CD4-positive, alpha-beta T cell (primary cell): ENCODE measurements at places on chromosomes 5 and 9.

DNA sequence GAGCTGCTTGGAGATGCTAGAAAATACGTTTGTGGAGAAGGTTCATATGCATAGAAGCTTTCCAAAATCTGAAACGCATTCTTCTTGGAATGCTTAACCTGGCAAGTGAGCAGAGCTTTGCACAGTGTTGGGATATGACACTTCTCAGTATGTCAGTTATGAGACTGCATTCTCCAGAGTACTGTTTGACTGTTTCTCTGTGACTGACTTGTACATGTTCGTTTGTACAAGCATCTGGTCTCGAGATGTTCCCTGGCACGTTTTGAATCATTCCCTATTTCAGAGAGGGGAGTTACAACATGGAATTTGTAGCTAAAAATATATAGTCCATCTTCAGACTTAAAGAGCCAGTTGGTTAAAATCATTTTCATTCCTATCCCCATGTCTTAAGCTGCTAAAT, 272.4 kb downstream of the ARRDC3 start:
- no peak for DNase-seq

DNA sequence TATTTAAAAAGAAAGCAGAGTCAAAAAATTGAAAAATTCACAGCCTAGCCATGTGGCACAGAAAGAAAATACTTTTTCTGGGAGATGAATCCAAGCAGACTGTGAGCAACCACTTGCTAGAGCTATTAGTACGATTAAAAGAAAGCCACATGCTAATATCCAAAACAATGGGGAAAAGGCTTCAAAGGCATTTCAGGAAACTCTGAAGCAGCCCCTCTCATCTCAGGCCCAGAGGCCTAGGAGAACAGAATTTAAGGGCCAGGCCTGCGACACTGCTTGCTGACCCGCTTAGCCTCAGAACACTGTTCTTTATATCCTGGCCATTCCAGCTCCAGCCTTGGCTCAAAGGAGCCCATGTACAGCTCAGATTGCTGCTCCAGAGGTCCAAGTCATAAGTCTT, 1257.0 kb upstream of the CDH18 start:
- no peak for DNase-seq

GRCh38 chr5:178778919-178779318, 48.5 kb upstream of the ZNF354A start:
- no peak for DNase-seq

- DNase-seq = no peak
These were observed 2.9 kb downstream of the TCERG1 start for GRCh38 chr5:146450002-146450401.

DNA sequence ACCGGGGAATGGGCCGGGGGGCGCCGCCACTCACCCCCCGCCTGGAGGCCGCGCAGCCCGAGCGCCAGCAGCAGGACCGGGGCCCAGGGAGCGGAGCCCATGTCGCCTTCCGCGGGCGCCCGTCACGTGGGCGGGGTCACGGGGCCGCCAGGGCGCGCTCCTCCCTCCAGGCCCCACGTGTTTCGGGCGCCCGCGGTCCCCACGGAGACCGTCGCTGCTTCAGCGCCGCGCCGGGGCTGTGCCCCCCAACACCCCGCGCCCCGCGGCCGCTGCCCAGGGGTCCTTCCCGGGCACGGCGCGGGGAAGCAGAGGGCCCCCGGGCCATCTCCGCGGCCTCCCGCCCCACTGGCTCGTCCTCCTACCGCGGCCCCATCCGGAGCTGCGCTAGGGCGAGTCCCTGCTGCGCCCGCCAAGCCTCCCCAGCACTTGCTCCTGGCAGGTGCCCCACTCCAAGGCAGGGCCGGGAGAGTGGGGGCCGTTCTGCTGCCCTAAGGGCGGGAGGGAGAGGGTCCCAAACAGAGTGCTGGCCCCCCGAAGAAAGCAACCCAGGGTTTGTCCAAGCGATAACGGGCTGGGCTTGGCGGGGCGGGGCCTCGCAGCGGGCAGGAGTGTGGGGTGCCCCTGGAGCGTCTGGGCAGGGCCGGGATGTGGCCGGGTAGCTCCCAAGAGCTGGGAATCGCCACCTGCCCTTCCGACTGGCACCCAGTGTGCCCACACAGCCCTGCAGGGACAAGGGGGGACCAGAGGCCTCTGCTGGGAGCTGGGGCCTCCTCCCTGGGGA, at the start of gene DPP7:
Gene DPP7, minus strand, starts transcription at position 121 of the 781 bp plus-strand sequence. Its CDS starts 20 bp downstream, at position 101.
- DNase-seq = peak; percentile 90

DNA sequence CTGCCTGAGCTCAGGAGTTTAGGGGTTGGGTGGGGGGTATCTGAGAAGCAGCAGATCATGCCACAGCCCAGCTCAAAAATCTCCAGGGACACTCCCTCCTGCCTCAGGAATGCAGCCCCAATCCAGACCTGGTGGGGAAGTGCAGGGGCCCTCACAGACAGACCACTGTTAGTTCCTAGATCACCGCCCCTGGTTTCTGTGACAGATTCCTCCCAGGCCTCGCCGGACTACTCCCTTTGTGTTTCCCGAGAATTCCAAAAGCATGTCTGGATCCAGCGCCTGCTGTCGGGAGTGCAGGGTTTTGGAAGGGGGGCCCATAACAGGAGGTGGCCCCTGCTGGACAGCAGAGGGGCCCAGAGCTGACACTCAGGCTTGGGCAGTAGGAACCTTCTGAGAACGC, 74.5 kb downstream of the CTSL start:
- no peak for DNase-seq

DNA sequence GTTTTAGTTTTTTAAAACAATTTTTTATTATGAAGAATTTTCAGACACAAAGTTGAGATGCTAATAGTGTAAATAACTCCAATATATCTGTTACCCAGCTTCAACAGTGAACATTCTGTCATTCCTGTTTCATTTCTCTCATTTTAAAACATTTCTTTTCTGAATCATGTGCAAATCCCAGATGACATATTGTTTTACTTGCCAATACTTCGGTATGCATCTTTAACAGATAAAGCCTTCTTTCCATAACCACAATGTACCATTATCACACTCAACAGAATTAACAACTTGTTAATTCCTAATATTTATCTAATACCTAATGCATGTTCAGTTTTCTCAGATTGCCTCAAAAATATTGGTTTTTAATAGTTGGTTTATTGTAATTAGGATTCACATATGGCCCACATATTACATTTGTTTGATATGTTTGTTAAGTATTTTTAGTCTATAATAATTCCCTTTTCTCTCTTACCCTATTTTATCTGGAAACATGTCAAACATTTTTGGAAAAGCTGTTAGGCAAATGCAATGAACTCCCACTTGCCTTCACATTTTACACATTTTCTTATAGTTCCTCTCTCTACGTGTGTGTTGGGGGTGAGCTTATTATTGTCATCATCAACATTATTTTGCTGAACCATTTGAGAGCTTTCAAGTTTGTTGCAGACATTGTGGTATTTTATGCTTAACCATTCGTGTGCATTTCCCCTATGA, 58.7 kb upstream of the ANKRD55 start:
- DNase-seq = no peak

DNA sequence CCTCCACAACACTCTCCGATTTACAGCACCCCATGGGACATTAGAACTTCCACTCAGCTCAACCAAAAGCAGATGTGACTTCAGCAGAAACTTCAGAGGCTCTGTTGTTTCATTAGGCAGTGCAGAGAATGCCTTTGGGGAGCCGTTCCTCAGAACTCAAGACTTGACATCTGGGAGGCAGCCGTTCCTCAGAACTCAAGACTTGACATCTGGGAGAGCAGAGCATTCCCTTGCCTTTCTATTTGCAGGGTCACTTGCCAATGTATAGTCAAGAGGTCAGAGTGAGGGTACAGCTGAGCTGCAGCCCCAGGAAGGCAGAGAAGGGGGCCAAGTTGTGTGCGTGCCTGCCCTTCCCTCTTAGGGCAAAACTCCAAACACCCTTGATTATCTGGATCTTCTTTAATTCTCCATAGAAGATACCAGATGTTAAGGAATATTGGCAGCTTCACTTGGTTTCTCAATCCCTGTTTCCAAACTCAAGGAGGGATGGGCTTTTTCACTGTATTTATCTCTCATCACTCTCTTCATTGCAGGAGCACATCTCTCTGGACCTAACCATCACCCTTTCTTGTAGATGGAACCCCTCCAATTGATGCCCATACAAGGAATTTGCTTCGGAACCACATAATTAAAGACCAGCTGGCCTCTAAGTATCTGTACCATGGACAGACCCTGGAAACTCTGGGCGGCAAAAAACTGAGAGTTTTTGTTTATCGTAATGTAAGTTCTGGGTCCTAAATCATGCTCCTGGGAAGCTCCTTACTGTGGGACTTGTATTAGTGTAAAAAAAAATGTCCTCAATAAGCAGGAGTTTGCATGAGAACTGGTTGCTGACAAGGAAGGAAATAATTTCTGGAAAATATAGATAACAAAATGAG, 25.6 kb downstream of the TGFBI start:
- no peak for DNase-seq
